ENCODE measurements at places on chromosomes 2 and 18. TPM values are rescaled to one million over a fixed set of nuclear protein-coding genes. Genes with fewer than 3 reads are reported as not detected.

The SLC38A11 gene
- total RNA-seq: not detected

The GPR39 gene
- total RNA-seq: not detected

The ANO7 gene
- total RNA-seq: 0.60 TPM

The MOCOS gene
- 0.05 TPM for total RNA-seq

DNA sequence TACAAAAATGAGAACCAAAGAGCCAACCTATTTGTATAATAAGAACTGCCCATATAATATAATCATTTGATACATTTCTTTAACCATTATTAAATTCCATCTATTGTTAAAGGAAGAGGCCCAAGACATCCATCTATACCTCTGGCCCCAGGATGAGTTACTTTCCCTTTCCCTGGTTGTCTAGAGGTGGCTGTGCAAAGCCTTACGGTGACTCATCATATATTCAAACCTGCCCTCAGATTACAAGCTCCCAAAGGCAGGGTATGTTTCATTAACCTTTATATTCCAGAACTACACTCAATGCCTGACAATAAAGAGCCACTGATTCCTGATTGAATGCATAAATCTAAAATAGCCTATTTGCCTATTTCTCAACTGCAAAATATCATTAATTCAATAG lies 105.8 kb upstream of the PID1 start:
- no peak for DNase-seq
- H3K27ac ChIP-seq: no peak overlapping the region
- H3K4me1 ChIP-seq: no peaks in the 10 kb centered on the region
- H3K36me3 ChIP-seq: no peaks in the 10 kb centered on the region
- H3K27me3 ChIP-seq: no peaks in the 10 kb centered on the region

DNA sequence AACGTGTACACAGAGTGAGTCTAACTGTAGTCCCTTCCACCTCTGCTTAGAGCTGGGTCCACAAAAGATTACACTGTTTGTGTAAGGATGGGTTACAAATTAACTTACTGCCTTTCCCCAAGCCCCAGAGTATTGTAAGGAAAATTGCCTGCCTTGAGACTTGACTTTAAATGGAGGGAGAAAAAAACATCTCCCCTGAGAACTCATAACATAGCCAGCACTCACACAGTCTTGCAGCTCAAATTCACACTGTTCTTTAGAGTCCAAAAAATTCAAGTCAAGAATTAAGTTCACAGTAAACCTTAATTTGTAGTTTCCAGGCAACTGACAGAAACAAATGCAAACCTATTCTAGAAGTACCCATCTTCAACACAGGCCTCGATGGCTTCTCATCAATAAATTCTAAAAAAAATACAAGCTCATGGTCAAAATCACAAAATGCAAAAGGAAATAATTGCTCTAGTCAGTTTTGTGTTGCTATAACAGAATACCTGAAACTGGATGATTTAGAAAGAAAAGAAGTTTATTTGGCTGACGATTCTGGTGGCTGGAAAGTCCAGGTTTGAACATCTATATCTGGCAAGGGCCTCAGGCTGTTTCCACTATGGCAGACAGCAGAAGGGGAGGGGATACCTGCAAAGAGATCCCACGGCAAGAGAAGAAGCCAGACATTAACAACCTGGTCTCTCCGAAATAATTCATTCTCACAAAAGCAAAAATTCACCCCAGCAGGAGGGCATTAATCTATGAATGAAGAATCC lies 34.6 kb upstream of the TMEM17 start:
- no peaks in the 10 kb centered on the region for H3K4me1 ChIP-seq
- H3K27ac ChIP-seq: no peak overlapping the region
- no peak overlapping the region for H3K4me3 ChIP-seq
- no peak for DNase-seq

Measured in T-cell (primary cell).